CD4-positive, alpha-beta T cell treated with Interleukin-4 for 1 hour (primary cell): ENCODE measurements at places on chromosomes 7 and 10.

DNA sequence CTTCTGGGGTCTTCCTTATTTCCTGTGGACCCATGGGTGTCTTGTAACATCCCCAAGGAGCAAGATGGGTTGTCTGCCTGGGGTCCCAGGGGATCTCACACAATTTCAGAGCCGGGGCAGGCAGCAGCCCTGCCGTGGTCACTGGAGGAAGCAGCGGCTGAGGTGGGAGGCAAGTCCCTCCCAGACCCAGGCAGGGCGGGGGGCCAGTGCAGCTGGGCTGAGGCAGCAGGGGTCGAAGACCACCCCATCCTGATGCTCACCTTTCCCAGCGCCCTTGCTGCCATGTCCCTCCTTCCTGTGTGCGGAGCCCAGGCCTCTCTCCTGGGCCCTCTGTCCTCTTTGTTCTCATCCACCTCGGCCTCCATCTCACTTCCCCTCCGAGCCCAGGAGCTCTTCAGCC is 583.0 kb upstream of the COBL start:
- DNase-seq: no peak

GRCh38 chr10:101576211-101576863 is 11.7 kb downstream of the POLL start:
- DNase-seq: no peak

GRCh38 chr10:48517482-48517881 is 87.4 kb downstream of the ARHGAP22 start:
- no peak for DNase-seq

GRCh38 chr7:103343758-103344452 is 662 bp downstream of the DNAJC2 start:
- peak; percentile 36 for DNase-seq

DNA sequence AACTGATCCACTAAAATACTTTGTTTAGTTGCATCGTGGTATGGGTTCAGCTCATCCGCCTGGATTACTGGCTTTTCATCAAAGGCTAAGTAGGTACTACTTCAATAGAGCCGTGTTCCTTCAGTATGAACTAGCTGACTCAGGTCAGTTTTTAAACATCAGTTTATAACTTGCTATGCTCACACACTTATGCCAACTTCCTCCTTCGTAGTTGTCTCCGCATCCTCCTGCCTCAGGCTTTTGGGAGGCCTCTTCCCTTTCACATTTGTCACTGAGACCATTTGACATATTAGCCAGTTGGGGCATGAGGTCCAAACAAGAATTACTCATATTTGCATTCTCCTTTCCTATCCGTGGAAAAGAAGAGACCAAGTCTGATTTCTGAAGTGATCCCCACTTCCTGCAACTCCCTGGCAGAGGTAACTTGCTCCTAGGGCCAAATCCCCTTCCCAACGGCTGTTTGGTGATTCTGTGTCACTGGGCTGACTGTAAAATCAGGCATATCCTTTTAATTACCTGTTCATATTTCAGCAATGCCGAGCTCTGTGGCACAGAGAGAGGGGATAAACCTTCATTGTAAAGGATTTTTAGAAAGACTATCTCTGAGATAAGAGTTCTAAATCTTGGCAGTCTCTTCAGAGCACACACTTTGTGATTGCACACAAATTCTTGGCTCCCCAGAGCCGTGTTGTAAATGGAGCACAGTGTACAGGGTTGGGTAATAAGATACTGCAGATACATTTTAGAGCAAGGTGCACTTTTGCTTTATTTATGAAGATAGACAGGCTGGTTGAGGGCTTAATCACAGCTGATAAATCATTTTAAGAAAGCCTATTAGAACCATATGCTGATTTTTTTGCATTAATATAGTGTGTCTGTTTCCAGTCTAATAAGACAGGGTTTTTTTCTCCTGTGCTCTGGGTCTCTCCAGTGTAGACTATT is 108.0 kb downstream of the CREB5 start:
- DNase-seq: no peak

- DNase-seq: no peak
Measured at GRCh38 chr10:86904600-86904999, 52.8 kb downstream of the MMRN2 start.

- DNase-seq: no peak
Measured at GRCh38 chr10:3820255-3820654, 35.2 kb upstream of the KLF6 start.

DNA sequence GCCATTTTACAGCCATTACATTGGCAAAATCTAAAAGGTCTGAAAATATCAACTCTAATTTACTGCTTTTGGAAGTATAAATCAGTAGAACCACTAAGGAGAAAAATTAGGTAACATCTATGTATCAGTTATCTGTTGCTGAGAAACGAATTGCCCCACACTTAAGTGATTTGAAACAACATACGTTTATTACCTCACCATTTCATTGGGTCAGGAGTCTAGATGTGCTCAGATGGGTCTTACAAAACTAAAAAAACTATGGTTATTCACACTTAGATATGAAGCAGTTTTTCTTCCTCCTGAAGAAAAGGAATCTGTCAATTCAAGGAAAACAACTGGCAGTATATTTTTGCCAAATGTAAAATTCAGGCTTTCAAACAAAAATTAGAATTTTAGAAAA is 80.1 kb upstream of the APBB1IP start:
- no peak for DNase-seq

DNA sequence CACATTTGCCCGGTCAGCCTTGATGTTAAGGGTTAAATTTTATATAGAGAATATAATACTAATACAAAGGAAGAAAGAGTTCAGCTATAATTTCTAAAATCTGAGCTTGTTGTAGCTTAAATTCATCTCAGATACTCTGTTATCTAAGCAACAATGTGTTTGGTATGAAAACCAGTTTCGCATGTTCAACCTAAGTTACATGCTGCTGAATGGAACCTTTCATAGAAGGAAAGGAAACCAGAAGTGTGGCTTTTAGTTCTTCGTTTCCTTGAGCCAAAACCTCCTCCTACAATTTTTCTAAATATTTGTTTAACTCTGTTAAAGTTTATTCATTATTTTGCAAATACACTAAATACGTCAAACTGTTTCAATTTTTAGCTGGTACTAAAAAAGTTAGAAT is 18.5 kb downstream of the AGR2 start:
- no peak for DNase-seq

DNA sequence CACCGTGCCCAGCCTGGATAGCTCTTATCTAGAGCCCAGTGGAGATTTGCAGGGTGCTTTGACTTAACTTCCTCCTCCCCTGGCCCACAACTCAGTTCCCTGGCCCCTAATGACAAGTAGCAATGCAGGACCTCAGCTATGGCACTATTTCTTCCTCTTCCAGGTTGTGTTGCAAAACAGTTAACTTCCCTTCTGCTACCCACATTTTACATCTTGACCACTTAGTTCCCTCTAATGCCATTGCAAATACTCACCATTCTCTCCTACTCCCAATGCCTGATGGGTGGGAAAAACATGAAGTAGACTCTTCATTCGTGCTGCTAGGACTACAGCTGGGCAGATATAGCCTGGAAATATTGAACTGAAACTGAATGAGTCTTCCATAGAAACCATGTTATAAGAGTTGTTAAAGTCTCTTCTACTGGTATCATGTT is 39.1 kb upstream of the FGL2 start:
- peak; percentile 25 for DNase-seq

GRCh38 chr10:86979977-86980448 is 11.7 kb downstream of the ADIRF start:
- DNase-seq: no peak
